Right renal pelvis (tissue), 4 donors: ENCODE measurements at places on chromosomes 7 and 10.

DNA sequence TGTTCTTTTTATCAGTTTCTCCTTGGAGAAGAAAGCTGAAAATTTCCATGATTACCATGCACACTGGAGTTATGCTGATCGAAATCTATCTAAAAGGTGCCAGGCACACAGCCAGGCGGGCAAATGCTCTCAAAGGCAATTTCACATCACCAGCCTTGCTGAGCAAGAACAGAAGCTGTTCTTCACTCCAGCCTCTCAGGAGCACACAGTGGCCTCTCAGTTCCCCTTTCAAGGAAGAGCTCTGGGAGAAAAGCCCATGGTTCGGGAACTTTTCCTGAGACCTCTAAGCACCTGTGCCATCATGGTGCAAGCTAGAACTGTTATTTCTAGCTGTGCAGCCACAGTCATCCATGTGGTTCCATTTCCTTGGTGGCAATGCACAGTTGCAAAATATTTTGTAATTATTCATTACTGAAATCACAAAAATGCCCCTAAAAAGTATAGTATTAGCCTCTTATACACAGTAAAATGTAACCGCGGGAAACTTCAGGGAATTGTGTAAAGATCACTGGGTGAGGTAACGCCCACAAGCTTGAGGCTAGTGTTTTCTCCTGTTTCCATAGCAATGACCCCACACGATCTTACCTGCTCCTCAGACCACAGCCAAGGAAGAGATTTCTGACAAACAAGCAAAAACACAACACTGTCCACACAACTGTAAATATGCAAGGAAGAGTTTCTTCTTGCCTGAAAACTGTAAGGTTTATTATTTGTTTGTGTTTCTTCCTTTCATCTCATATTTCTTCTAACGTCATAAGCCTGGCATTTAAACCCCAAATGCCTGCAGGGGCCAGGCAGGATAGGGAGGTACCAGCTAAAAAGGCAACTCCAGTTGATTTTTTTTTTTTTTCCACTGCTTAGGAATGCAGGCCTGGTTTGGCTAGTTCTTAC is 121.2 kb downstream of the FAM107B start:
- no peak for DNase-seq

- no peak for DNase-seq
These were observed 238.5 kb downstream of the ADARB2 start for GRCh38 chr10:1498746-1499358.

GRCh38 chr10:74419491-74419951 is 268.5 kb downstream of the ADK start:
- DNase-seq, result no peak

GRCh38 chr7:111986601-111987000 is 219.6 kb downstream of the DOCK4 start:
- DNase-seq, result no peak

- no peak for DNase-seq
These were observed 1.9 kb downstream of the COX15 start for GRCh38 chr10:99730026-99730425.

DNA sequence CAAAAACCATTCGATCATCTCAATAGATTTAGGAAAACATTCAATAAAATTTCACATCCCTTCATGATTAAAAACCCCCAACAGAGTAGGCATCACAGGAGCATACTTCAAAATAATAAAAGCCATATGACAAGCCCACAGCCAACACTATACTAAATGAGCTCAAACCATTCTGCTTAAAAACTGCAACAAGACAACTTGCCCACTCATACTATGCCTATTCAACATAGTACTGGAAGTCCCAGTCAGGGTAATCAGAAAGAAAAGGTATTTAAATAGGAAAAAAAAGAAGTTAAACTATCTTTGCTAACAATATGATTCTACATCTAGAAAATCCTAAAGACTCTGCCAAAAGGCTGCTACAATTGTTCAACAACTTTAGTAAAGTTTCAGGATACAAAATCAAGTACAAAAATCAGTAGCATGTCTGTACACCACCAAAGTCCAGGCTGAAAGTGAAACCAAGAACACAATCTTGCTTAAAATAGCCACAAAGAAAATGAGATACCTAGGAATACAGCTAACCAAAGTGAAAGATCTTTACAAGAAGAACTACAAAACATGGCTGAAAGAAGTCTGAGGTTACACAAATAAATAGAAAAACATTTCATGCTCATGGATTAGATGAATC is 882.6 kb downstream of the GRM8 start:
- no peak for DNase-seq

DNA sequence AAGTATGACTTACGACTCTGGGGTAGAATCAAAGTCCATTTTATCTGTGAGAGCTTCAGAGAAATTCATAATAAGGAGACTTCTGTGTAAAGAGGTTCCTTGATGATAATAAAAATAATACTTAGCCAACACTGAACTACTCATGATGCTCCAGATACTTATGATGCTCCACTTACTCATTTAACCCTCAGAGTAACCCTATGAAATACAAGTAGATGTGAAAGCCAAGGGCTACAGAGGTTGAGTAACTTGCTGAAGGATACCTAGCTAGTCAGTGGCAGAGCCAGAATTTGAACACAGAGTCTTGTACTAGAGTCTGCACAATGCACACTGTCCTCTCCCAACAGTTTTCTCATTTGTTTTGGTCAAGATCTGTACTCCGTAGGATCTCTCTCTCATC is 89.5 kb downstream of the HECW1 start:
- no peak for DNase-seq

- no peak for DNase-seq
These were observed 24.1 kb upstream of the PDGFA start for GRCh38 chr7:543501-544337.

DNA sequence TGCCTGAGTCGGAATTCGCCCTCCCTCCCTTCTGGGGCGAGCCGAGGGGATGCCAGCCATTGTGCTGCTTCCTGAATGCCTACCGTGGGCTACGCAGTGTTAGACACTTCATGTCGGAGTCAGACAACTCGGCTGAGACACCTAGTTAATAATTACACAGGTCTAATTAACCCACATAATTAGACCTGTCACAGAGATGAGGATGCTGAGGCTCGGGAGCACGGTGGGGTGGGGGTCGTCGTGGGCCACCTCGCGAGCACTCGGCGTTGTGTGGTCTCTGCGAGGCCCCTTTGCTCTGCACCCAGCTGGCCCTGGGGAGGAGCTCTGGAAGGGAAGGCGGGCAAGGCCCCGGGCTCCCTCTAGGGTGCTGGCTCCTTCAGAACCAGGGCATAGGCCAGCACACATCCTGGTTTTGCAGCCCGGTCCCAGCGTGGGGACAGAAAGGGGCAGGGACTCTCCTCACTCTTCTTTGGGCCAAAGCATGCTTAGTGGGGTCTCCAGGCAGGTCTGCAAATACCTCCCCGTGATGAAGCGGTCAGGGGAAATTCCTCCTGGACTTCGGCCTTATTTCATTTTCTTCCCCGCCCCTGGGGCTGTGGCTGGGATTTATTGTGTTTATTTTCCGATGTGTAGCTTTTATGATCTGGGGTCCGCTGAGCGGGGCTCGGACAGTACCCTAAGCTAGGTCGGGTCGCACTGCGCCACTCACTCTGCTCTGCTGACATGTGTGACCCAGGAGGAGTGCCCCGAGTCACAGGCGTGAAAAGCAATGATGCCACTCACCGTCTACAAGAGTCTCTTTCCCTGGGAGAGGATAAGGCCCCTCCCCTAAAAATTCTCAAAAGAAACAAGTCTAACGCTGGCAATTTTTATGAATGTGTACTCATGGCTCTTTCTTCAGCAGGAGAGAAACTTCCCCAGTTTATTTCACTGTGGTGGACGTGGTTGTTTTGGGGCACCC is 4.9 kb upstream of the FOXL3 start:
- DNase-seq, result no peak

- peak; percentile 25 for DNase-seq
These were observed 581 bp downstream of the PTPRZ1 start for GRCh38 chr7:121873289-121874194.

DNA sequence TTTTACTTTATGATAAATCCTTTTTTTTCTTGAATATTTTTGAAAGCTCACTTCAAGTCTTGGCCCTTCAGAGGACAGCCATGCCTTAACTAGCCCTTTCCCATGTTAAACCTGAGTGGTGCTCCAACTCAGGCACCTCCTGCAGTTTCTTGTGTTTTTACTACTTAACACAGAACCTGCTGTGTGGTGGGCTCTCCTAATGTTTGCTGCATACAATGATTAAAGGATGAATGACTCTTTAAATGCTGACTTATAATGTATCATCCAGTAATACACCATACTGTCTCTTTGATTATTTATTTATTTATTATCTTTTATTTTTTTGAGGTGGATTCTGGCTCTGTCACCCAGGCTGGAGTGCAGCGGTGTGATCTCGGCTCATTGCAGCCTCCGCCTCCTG is 179.4 kb downstream of the SEMA3E start:
- no peak for DNase-seq

DNA sequence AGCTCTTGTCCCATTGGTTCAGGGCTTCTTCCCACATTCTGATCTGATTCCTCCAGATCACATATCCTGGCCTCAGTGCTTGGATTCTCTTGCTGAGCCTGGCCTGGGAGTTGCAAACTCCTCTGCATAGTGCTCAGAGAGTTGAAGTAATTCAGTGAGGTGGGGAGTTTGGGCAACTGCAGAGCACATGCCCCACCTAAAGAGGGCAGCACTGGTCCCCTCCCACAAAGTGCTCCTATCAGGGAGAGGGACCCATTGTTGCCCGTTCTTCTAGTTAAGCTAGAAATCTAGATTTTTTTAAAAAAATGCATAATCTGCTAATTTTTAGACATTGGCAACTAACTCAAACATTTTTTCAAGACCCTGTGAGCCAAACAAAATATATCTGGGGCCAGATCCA is 45.1 kb downstream of the CHN2 start:
- DNase-seq, result no peak

DNA sequence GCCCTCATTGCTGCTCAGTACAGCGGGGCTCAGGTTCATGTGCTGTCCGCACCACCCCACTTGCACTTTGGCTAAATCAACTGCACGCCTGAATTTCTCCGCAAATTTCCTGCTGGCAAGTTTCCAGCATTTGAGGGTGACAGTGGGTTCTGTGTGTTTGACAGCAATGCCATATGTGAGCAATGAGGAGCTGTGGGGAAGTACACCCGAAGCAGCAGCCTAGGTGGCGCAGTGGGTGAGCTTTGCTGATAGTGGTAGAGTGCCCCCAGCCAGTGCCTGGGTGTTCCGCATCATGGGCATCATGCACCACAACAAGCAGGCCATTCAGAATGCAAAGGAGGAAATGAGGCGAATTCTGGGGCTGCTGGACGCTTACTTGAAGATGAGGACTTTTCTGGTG is 103.9 kb upstream of the POT1 start:
- DNase-seq, result no peak

GRCh38 chr10:48406204-48406603 is 99.7 kb downstream of the MAPK8 start:
- DNase-seq, result no peak

DNA sequence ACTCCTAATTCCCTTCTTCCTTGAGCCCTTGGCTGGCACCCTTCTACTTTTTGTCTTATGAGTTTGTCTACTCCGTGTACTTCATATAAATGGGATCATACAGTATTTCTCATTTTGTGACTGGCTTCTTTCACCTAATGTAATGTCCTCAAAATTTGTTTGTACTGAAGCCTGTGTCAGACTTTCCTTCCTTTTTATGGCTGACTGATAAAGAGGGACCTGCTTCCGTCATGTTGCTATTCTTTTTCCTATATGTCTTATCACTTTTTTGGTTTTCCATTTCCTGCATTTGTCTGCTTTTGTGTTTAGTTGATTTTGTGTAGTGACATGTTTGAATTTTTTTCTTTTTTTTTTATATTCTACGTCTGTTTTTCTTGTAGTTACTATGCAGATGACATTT is 470.9 kb downstream of the SDK1 start:
- DNase-seq, result no peak

GRCh38 chr10:99784016-99784726 is 1.7 kb downstream of the ABCC2 start:
- no peak for DNase-seq

- no peak for DNase-seq
These were observed 127.6 kb downstream of the DLG5 start for GRCh38 chr10:77798940-77799339.

- DNase-seq, result no peak
These were observed 12.9 kb downstream of the INSIG1 start for GRCh38 chr7:155310425-155311114.

DNA sequence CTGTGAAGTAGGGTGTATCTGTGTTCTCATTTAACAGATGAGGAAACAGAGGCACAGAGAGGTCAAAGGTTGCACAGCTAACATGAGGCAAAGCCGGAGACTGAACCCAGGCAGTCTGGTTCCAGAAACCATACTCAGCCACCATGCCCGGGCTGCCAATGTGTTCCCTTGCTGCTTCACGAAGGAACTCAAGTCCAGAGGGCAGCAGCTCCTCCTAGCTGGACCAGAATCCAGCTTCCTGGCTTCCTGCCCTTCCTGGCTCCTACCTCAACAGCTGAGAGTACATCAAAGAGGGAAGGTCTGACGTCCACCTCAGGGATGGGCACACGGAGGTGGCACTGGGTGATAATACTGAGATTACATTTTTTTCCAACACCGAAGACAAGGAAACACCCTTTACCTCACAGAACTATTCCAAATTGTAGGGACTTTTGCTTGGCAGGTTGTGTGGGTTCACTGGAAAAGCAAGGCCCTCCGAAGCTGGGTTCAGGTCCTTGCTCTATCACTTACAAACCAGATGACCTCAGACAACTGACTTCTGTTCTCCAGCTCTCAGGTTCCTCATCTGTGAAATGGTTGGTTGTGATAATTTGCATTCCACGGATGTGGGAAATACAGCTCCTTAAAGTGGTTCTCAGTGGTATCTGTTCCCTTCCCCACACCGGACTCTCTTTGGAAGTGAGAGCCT is 154.1 kb upstream of the ZMIZ1 start:
- no peak for DNase-seq

DNA sequence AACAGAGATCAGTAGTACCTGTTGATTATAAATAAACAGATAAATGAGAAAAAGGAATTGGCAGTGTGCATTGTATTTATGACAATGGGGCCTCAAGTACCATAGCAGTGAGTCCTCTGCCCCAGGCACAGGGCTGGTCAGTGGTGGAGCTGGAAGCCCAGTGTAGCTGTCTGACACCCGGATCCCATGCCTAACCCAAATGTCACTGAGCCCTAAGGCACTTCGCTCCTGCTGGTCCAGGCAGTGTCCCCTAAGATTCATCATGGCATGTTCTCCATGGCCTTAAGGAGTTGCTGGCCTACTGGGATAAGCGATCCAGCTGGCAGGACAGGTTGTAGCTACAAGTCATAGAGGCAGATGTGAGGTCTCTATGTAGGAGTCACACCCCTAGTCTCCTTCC is 3.3 kb upstream of the ZNF736 start:
- no peak for DNase-seq

DNA sequence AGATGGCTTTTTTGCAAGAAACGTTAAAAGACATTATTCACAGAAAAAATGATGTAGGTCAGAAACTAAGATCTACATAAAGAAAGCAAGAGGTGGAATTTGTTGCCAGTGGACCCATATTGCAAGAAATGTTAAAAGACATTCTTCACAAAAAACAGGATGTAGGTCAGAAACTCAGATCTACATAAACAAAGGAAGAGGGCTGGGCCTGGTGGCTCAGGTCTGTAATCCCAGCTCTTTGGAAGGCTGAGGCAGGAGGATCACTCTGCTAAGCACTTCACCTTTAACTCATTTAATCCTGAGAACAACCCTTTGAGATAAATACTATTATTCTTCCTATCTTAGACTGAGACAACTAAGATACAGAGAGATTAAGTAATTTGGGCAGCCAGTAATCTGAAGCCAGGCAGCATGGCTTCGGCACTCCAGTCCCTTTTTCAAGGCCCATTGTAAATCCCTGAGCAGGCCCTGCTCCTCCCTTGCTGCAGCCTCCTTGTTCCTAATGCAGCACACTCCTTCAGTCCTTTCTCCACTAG is 11.6 kb downstream of the ZFAND4 start:
- no peak for DNase-seq

GRCh38 chr7:22660732-22661131 is 66.3 kb upstream of the IL6 start:
- no peak for DNase-seq
